ENCODE measurements at places on chromosomes 2 and 18.

DNA sequence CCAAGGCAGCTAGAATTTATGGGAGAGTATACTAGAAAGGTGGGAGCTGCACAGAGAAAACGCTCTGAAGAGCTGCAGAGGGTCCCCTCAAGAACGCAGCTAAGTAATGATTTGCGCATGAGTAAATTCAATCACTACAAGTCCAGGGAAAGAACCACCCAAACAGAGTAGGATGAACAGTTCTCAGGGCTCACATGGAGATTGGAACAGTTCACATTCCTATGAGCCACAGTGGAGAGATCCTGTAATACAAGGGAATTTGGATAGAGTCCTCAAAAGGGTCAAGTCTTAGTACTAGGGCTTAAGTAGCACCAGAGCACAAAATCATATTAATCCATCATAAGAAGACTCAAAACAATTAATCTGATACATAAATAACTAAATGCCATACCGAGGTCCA is 12.7 kb downstream of the OLA1 start:
- DNase-seq = no peak

GRCh38 chr2:238560234-238560633 is 133.5 kb downstream of the ASB1 start:
- no peak for DNase-seq

- no peak for DNase-seq
These were observed 400.5 kb downstream of the TMX3 start for GRCh38 chr18:68314403-68314802.

GRCh38 chr2:15302154-15302553 is 259.0 kb downstream of the NBAS start:
- DNase-seq = no peak

DNA sequence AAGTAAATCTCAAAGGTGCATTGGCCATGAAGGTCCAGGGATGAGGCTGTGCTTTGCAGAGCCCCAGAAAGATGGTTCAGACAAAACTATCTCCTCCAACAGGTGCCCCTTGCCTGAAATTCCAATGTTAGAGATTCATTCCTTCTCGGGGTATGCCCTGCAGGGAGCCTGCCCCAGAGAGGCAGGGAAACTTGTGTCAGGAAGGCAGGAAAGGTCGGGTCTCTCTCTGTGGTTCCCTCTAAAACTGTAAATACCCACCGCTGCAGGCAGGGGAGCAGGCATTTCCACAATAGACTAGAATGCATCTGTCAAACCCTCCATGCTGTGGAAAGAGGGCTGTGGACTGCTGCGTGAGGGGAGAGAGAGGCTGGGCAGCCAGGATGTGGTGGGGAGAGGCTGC is 207.8 kb upstream of the SMAD2 start:
- no peak for DNase-seq
